ENCODE measurements at places on chromosomes 12 and 14. TPM values are rescaled to one million over a fixed set of nuclear protein-coding genes. Genes with fewer than 3 reads are reported as not detected.

The ANG gene
- 28.1 TPM for total RNA-seq

The SLC7A7 gene
- total RNA-seq = 84.4 TPM

The MUCL1 gene
- not detected for total RNA-seq

The ERP27 gene
- 9.7 TPM for total RNA-seq

The OR4Q2 gene
- not detected for total RNA-seq

The GLT1D1 gene
- 3.5 TPM for total RNA-seq

GRCh38 chr12:25852792-25853191 is 105.7 kb upstream of the RASSF8 start:
- H3K27ac ChIP-seq = no peak overlapping the region
- H3K4me3 ChIP-seq = no peak overlapping the region
- H3K4me1 ChIP-seq = no peaks in the 10 kb centered on the region
- DNase-seq = no peak
- no peaks in the 10 kb centered on the region for H3K36me3 ChIP-seq

DNA sequence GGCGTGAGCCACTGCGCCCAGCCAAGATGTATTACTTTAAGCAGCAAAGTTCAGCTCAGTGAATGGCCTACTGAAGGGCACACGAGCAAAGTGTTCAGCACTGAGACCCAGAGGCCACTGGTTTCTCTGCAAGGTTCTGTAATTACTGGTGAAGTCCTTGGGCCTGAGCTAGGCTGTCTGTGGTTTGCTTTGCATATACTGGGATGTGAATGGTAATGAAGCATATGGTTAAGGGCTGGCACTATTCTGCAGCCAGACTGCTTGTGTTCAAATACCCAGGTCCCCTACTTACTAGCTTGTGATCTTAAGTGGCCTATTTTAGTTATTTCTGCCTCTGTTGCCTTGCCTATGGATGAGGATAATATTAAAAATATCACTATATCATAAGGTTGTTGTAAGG is 72.0 kb downstream of the LLPH start:
- no peak for DNase-seq
- no peaks in the 10 kb centered on the region for H3K36me3 ChIP-seq

Measured in upper lobe of right lung (tissue), 1 donor.